ENCODE measurements at places on chromosomes 16 and 17.

GRCh38 chr17:44977065-44977464 lies 9.0 kb upstream of the C1QL1 start:
- DNase-seq = no peak

GRCh38 chr17:66018786-66019185 lies 173.1 kb downstream of the CEP112 start:
- DNase-seq = no peak

DNA sequence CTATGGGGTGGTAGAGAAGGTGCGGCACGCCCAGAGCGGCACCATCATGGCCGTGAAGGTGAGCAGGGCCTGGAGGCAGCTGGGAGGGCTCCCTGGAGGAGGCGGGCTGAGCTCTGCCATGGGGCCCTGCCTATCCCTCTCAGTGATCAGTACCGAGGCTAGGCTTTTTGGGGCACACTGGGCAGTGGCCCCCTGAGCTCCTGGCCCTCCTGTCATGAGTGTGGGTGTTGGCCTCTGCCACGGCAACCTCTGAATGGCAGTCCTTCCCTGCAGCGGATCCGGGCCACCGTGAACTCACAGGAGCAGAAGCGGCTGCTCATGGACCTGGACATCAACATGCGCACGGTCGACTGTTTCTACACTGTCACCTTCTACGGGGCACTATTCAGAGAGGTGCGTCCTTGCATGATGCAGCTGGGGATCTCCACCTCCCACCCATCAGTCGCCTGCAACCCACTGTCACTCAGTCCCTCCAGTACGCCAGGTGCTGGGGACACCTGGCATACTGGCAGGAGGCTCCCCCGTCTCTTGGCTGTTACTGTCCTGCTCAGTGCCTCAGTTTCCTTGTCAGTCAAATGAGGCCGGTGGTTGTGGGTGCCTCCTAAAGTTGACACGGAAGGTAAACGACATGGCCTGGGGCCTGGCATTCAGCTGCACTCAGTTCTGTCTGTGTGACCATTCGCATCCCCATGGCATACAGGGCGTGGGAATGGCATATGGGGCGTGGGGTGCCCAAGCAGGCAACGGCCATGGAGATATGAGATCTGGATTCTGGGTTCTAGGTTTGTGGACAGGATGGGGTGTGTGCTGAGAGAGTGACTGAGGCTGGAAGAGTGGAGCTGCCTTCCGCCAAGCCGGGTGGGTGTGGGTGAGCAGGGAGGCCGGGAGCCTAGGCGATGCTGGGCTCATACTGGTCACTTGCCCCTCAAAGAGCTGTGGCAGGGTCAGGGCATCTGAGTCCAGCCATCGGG lies 16.4 kb downstream of the MAP2K3 start:
- no peak for DNase-seq

GRCh38 chr16:79186196-79186595 lies 414.3 kb downstream of the MAF start:
- DNase-seq = no peak

DNA sequence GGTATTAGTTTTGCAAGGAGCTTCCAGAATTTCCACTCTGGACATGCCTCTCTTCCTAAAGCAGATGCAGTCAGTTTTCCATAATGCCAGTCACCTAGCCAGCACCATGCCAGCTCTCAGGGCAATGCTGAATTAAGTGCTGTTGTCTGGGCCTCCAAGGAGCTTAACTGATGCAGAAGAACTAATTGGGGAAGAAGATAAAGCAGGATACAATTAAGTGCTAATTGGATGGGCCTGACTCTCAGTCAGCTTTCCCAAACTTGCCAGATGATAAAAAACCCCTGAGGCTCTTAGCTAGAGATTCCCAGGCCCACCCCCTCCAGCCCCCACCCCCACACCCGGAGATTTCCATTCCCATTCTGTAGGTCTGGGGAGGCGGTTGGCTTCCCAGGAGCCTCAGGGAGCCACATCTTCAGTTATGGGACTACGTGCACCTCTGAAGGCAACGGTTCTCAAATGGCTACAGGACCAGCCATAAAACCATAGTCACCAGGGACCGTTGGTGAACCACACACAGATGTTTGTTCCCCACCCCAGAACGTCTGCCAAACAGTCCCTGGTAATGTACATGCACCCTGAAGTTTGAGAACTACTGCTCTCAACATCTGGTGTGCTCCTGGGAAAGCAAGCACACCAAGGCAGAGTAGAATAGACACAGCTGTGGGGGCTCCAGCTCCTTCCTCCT lies 499.1 kb upstream of the CDH5 start:
- no peak for DNase-seq

DNA sequence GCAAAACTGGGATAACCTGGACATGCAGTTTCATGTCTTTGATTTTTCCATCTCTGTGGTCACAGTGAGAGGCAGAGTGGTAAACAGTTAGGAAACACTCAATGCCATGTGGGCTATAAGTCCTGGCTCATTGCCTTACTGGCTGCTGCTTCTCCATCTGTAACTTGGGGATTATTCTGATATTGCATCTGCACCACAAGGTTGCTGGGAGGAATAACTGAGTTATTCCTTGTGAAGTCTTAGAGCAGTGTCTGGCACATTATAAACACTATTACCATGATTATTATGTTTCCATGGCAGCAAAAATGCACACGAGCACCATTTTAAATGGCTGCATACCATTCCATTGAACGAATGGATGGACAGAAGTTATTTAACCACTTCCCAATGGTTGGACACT lies 111.7 kb upstream of the CDH5 start:
- DNase-seq = no peak

DNA sequence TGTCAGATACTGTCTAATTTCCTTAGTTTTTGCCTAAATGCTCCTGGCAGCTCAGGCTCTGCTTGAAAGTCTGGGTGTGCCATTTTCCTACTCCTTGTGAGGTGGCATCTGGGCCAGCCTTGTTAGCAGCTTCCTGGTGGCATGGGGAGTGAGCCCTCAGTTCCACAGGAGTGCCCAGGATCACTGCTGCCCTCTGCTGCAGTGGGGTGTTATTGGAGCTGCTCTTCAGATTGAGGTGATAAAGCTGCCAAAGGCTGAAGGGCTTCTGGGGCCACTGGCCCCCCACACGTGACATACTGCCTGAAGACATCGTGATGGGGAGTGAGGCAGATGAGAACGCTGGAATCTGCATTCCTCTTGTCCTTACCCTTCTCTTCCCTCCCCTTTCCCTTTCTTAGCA lies 27.4 kb downstream of the CEP95 start:
- DNase-seq = no peak

GRCh38 chr17:60091908-60092331 lies 13.2 kb upstream of the HEATR6 start:
- no peak for DNase-seq

DNA sequence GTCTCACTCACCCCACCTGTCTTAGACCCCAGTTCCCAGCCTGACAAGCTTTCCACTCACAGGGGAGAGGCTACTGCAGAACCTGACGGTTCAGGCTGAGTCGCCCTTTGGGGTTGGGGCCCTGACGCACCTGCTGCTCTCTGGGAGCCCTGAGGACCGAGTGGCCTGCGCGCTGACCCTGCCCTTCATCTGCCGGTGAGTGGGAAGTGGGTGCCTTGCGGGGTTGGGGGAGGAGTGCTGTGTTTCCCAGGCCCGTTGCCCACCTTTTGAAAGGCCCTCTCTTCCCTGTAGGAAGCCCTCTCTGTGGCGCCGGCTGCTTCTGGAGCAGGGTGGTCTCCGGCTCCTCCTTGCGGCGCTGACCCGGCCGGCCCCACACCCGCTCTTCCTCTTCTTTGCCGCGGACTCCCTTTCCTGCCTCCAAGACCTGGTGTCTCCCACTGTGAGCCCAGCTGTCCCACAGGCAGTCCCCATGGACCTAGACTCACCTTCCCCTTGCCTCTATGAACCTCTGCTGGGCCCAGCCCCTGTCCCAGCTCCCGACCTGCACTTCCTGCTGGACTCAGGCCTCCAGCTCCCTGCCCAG lies 6.1 kb upstream of the TGFB1I1 start:
- no peak for DNase-seq

DNA sequence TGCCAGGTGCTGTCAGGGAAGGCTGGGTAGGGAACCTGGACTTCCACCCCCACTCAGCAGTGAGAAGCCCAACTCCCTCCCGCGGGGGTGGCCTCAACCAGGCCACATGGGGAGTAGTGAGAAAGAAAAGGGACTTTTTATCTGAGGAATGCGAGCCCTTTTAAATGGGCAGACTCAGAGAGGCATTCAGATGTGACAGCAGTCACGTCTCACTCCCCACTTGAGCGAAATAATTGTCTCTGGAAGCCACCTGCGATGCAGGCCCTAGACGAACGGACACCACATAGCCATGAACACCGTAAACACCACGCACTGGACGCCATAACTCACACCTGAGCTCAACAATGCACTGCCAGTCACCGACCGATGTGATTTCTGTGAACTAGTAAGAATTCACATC lies 11.9 kb upstream of the CD300E start:
- no peak for DNase-seq

DNA sequence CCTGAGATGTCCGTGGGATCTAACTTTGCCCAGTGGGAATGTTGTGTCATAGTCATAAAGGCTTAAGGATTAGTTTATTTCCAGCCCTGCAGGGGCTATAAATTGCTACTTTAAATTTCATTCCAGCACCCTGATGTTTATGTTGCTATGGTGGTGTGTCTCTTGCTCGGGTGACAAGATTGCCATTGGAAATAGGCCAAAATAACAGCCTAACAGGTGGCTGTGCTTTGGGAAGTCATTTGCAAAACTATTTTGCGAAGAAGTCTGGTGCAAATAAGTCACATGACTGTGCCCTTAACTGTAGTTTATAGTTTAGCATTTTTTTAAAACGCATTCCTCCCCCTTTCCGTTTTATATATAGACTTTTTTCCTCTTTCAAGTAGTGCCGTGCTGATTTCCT lies 23.1 kb downstream of the PITPNC1 start:
- DNase-seq = no peak

DNA sequence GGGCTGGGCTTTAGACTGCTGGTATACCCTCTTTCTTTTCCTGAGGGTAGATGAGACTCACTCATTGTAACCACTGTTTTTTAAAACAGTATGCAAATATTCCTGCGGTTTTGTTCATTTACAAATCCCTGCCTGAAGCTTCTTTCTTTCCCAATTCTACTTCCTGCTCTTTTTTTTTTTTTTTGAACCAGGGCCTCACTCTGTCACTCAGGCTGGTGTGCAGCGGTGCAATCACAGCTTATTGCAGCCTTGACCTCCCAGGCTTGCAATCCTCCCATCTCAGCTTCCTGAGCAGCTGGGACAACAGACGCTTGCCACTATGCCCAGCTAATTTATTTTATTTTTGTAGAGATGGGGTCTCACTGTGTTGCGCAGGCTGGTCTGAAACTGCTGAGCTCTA lies 8.0 kb upstream of the SULT1A1 start:
- DNase-seq = no peak

DNA sequence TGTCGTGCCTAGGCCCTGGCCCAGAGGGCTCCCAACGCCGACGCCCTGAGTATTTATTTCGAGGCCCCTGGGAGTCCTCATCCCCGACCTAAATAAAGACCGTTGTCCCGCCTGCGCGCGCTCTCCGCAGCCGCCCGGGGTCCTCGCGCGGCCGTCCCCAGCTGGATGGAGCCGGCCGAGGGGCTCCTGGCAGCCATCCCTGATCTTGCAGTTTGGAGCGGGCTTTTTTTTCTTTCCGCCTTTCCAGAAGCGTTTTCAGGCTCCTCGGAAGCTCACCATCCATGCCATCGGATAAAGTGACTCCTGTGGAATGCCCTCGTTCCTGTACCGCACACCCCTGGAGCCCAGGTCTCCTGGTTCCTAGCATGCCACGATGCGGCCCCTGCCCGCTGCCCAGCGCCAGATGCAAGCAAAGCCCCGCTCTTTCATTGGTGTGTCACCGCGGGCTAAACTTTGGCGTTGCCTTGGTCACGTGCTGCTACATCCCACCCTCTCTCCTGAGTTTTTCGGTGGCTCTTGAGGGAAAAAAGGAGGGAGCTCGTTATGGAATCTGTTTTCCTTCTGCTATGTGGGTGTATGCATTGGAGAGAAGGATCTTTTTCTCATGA lies 716 bp downstream of the TMEM94 start:
- peak; percentile 1 for DNase-seq

- no peak for DNase-seq
Observed at GRCh38 chr17:44842748-44843147, 4.9 kb upstream of the HIGD1B start.
